ENCODE measurements at places on chromosomes 1 and 21.

- no peak overlapping the region for H3K4me3 ChIP-seq
- DNase-seq = no peak
- H3K36me3 ChIP-seq = no peaks in the 10 kb centered on the region
- no peaks in the 10 kb centered on the region for H3K27me3 ChIP-seq
Measured at GRCh38 chr1:109751531-109752260, 10.9 kb upstream of the GSTM3 start.

DNA sequence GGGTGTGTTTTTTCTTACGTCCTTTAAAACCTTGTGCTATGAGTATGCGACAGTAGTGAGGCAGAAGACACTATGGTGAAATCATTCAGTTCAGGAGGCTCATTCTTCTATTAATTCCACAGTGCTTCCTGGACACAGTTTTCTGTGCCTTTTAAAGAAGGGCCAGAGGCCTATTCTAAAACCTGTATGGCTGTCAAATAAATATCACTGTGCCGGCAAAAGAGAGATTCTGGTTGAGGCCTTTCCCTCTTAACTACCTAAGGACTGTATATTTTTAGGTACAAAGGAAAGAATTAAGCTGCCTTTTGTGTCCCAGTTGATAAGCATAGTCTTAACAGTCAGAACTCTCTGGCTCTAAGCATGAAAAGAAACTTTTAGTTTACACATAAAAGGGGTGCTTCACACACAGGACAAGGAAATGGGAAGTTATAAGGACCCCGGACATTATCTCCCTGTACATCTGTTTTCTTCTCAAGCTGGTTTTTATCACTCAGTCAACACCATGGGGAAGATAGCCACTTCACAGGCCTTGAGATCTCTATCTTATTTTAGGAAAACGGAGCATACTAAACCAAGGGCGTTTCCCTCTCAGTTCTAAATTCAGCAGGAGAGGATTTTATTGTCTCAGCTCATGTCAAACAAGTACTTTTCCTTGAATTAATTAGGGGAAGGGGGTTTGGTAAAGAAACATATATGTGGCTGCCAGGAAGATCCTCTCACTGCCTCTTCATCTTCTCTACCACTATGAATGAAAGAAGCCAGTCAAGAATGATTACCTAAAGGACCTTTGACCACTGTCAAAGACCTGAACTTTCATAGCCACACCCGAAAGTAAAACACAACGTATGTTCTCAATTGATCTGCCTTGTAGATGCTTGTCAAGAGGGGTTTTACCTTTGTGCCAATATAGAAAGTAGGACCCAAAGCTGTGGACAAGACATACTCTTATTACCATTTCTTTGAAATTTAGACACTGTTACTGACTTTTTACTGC lies 71.4 kb upstream of the HSPA13 start:
- DNase-seq = no peak
- H3K4me3 ChIP-seq = no peak overlapping the region
- no peaks in the 10 kb centered on the region for H3K27me3 ChIP-seq
- H3K4me1 ChIP-seq = no peaks in the 10 kb centered on the region
- H3K36me3 ChIP-seq = no peaks in the 10 kb centered on the region

GRCh38 chr1:220895412-220895946 lies 16.2 kb downstream of the HLX start:
- H3K4me1 ChIP-seq = no peaks in the 10 kb centered on the region
- no peak for DNase-seq
- no peak overlapping the region for H3K27ac ChIP-seq
- no peaks in the 10 kb centered on the region for H3K36me3 ChIP-seq

- H3K36me3 ChIP-seq = peaks cover 81% of the 10 kb centered on the region
- H3K27me3 ChIP-seq = no peaks in the 10 kb centered on the region
- no peak for DNase-seq
- H3K27ac ChIP-seq = no peak overlapping the region
Measured at GRCh38 chr21:45281411-45282282, 6.0 kb downstream of the POFUT2 start.

DNA sequence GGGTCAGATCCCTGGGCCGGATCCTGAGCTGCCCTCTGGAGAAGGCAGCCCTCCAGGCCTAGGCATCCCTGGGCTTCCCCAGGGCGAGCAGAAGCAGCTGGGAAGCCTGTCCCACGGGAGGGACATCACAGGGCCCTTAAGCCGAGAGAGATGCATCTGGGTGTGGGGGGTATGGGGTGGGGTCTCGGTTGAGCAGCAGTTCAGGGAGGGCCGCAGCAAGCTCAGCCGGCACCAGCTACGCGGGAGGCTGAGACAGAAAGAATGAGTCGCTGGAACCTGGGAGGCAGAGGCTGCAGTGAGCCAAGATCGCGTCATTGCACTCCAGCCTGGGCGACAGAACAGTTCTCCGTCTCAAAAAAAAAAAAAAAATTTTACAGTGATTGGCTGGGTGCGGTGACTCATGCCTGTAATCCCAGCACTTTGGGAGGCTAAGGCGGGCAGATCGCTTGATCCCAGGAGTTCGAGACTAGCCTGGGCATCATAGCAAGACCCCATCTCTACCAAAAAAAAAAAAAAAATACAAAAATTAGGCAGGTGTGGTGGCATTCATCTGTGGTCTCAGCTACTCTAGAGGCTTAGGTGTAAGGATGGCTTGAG lies 37.7 kb downstream of the RRP1 start:
- DNase-seq = no peak
- H3K4me1 ChIP-seq = no peaks in the 10 kb centered on the region
- no peak overlapping the region for H3K4me3 ChIP-seq
- no peaks in the 10 kb centered on the region for H3K36me3 ChIP-seq

DNA sequence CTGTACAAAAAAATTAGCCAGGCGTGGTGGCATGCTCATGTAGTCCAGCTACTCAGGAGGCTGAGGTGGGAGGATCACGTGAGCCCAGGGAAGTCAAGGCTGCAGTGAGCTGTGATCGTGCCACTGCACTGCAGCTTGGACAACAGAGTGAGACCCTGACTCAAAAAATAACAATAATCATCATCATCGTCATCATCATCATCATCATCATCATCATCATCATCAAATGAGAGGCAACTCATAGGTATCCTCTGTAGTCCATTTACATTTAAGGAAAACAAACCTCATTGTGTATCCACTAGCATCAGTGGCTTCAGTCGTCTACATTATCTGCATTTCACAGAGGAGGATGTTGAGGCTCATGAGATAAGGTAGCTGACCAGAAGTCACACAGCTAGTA lies 68.8 kb upstream of the SELENON start:
- H3K27ac ChIP-seq = no peak overlapping the region
- no peak for DNase-seq
- no peak overlapping the region for H3K4me3 ChIP-seq
- peaks cover 56% of the 10 kb centered on the region for H3K4me1 ChIP-seq

GRCh38 chr1:212824201-212824600 lies 23.2 kb downstream of the SPATA45 start:
- H3K4me3 ChIP-seq = no peak overlapping the region
- H3K4me1 ChIP-seq = no peaks in the 10 kb centered on the region
- DNase-seq = no peak
- H3K27me3 ChIP-seq = no peaks in the 10 kb centered on the region
- no peak overlapping the region for H3K27ac ChIP-seq

DNA sequence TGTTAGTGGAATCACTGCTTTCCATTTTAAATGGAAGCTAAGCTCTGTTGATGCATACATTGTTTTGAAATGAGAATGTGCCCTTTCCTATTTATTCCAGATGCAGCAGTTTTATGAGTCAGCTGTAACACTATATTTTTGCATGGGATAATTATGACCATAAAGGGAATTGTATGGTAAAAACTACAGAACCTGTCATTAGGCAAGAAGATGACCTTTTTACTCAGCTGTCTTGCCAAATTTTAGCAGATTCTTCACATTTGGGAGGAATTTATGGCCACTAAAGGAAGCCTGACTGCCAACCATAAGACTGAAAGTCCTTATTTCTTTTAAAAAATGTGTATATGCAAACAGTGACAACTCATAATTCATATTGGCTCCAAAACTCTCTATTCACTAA lies 356.3 kb upstream of the PRMT6 start:
- no peak overlapping the region for H3K27ac ChIP-seq
- no peaks in the 10 kb centered on the region for H3K4me1 ChIP-seq
- H3K4me3 ChIP-seq = no peak overlapping the region

All from T-cell (primary cell).